ENCODE measurements at places on chromosomes 1 and 21.
A peak's percentile ranks its signal among the peaks of the same experiment; 100 is the strongest.

- no peak for DNase-seq
Observed at GRCh38 chr1:203325418-203326091, 20.2 kb downstream of the BTG2 start.

- no peak for DNase-seq
Observed at GRCh38 chr1:110636149-110636935, 30.2 kb upstream of the KCNA2 start.

- no peak for DNase-seq
Observed at GRCh38 chr1:21050031-21050430, 126.7 kb downstream of the EIF4G3 start.

- no peak for DNase-seq
Observed at GRCh38 chr1:218553197-218553596, 208.1 kb downstream of the TGFB2 start.

DNA sequence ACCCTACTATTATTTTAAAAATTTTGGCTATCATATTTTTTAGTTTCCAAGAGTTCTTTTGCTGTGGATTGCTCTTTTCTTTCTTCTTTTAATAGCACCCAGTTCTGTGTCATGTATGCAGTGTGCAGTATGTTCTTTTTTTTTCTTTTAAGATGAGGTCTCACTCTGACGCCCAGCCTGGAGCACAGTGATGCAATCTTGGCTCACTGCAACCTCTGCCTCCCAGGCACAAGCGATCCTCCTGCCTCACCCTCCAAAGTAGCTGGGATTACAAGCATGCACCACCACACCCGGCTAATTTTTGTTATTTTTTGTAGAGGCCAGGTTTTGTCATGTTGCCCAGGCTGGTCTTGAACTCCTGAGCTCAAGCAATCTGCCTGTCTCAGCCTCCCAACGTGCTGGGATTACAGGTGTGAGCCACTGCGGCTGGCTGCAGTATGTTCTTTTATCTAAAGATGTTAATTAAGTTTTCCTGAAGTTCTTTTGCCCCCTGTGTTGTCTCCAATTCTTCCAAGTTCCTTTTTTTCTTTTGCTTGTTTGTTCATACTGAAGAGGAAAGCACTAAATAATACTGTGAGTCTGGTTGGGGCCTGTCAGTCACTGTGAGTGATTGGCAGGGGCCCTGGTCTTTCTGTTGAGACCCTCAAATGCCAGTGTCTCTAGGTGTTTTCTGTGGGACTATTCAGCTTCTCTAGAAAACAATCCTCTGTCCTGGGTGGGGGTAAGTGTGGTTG lies 17.5 kb upstream of the TTC22 start:
- DNase-seq, result no peak

DNA sequence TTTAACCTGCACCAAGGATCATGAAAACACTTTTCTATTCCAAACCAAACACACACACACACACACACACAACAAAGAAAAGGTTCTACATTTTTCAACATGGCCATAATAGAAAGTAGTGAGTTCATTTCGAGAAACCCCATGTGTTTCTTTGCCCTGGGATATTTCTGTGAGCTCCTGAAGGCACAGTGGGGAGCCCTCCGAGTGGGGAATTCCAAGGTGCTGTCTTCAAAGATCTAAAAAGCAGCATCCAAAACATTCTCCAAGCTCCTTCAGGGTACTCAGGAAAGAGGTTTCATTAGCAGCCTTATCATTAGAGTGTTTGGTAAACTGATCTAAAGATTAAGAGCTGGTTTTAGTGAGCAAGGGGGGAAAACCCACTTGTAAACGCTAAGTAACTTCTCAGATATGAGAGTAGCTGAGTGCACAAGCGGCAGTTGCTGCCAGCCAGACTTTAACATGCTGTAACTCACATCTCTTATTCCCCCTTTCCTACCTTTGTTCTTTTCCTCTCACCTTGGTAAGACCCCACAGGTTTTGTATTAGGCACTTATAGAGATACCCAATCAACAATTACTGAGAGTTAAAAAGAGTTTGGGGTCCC lies 38.3 kb downstream of the ZC3H11B start:
- DNase-seq, result no peak

DNA sequence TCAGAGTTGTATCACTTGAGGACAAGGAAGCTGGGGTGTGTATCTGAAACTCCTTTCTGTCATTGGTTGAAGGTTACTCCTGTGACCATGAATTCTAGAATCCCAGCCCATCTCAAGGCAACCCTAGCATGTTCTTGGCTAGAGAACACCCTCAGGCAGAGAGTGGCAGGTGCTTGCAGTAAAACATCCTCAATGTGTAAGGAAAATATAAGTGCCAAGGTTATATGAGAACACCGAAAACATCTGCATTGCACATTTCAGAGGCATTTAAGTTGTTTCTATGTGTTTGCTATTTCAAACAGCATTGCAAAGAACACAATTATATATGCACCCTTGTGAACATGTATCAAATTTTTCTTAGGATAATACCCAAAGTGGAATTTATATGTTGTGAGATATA lies 471.9 kb downstream of the USP25 start:
- DNase-seq, result no peak

- DNase-seq, result no peak
Observed at GRCh38 chr1:57616921-57617320, 193.1 kb upstream of the DAB1 start.

DNA sequence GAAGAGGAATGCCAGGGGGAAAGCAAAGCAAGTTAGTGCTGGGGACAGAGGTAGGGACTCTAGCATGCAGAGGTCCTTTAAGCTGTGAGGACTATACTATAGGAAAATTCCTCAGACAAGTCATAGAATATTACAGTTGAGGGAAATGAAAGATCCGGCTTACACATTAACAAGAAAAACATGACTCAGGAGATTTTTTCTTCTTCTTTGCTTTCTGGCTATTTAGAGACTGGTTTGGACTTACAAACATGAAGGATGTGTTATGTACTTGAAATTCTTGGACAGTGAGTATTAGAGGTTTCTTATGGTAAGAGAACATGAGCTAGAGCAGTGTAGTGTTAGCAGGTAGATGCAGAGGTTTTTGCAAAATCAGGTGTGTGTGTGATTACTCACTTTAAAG lies 24.9 kb downstream of the USP25 start:
- DNase-seq, result no peak

GRCh38 chr1:184965439-184965838 lies 8.9 kb downstream of the NIBAN1 start:
- no peak for DNase-seq

GRCh38 chr21:38470755-38471154 lies 27.5 kb downstream of the ERG start:
- DNase-seq, result no peak

GRCh38 chr21:39208624-39209333 lies 25.5 kb upstream of the PSMG1 start:
- DNase-seq, result no peak

- no peak for DNase-seq
Observed at GRCh38 chr1:36934061-36934460, 100.3 kb downstream of the GRIK3 start.

DNA sequence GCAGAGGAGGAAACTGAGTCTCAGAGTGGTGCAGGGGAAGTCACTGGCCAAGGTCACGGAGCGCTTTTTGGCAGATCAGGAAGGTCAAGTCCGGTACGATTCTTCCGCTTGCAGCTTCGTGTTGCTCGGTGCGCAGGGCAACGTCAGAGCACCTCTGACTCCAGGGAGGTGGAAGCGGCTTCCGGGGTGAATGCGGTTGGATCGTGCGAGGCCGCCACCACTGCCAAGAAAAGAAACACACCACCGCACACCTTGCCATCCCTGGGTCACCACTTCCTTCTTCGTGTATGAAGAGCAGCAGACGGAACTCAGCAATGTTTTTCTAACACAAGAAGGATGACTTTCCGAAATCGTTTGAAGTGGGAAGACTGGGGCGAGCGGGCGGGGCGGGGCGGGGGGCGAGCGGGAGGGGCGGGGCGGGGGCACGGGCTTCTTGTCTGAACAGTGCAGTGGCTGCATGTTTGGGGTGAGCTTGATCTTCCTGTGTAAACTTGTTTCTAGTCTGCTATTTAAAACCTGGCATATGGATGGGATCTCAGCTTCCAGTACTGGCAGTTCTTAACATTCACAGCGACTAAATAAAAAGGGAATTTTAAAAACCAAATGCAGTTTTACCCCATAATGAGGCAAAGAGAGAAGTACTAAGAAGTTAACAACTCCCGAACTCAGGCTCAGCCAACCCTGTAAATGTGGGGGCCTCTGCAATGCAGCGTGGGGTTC lies 300.0 kb downstream of the RRAGC start:
- DNase-seq, result peak; percentile 41

- no peak for DNase-seq
Observed at GRCh38 chr1:69766431-69767180, 198.9 kb downstream of the LRRC7 start.

DNA sequence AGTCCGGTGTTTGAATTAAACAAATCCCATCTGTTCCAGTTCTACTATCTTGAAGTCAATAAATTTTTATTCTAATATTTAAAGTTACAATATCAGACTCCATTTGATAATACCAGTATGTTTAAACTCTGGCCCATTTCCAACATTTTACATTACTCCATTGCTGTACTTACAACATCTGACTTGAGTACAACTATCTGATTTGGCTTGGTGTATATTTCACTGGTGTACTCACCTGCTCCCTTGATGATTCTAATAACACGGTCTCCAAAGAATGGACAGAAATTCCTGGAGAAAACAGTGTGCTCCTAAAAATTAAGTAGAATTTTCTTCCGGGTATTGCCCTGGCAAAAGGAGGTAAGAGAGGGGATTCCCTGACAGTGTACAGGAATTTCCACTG lies 680.5 kb upstream of the ADAMTS5 start:
- DNase-seq, result no peak

DNA sequence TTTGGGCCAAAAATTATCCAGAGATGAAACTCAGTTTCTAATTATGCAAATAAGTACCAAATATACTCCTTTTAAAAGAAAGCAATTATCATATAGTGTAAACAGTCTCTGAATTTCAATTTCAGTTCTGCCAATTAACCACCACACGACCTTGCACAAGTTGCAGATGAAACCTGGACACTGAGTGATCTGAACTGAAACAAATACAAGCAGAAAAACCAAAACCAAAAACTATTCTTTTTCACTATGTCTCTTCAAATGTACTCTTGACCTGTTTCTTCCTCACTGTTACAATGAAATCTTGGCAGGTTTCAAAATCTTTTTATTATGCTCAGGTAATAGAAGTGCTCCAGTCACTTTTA lies 79.2 kb downstream of the TYW3 start:
- DNase-seq, result no peak

GRCh38 chr1:211606332-211606913 lies 27.5 kb upstream of the SLC30A1 start:
- DNase-seq, result no peak

DNA sequence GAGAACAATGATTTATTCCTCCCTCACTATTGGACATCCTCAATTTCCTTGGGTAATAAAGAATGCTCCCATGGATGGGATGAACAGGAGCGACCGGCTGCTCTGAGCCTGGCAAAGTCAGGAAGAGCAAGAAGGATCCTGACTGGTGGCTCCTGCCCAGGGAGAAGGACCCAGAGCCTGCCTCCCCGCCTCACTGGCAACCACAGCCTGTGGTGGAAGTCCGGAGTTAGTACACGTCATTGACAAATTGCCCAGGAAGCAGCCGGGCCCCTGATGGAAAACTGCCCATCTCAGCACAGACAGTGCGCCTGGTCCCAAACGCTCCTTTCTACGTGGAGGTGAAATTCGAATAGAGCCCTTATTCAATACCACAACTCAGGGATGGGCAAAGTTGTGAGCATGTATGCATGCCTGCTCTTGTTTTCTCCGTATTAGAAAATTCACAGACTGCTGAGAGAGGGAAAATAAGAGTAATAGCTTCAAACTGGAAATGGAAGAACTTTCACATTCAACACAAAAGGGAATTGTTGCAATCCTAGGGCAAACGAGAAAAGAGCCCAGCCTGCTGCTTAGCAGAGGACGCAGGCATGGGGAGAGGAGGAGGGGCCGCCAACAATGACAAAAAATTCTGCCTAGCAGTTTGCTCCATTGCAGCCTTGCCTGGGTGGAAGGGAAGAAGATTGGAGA lies 397.1 kb upstream of the VAMP3 start:
- DNase-seq, result no peak

DNA sequence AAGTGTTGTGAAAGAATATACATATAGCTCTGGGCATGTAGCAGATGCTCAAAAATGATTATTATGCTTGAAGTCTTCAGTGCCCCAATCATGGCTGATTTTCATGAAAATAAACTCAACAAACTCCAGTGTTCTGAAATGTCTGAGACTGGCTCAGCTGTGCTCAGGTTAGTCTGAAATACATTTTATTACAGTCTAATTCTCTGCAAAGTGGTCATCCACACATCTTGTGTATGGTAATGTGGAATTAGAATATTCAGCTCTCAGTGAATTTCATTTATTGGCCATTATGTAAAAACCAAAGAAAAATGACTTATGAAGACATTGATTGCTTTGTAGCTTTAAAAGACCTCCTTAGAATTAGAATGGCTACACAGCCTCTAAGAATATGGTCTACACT lies 109.9 kb downstream of the DISC1 start:
- DNase-seq, result no peak

- DNase-seq, result no peak
Observed at GRCh38 chr1:213884402-213884801, 103.4 kb upstream of the PROX1 start.

- DNase-seq, result peak; percentile 19
Observed at GRCh38 chr1:54121482-54122134, 31.2 kb downstream of the CDCP2 start.

GRCh38 chr1:74083128-74083527 lies 114.8 kb downstream of the LRRIQ3 start:
- no peak for DNase-seq

DNA sequence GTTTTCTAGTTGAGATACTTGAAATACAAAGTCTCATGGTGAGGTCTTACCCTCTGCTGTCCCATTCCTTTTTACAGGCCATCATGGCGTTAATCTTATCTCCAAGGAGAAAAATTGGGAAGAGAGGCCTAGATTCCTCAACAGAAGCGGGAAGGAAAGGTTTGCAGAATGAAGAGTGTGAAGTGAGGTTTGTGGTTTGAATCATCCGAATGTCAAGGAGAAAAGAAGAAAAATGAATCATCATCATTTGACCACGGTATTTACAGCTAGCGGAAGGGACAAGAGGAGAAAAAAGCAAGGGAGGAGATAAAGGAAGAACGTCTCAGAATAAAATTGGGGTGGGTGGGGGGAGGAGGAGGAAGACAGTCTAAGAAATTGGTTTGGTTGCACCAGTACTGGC lies 935 bp upstream of the COG2 start:
- DNase-seq, result no peak

- DNase-seq, result no peak
Observed at GRCh38 chr1:21592086-21592865, 76.9 kb downstream of the RAP1GAP start.

DNA sequence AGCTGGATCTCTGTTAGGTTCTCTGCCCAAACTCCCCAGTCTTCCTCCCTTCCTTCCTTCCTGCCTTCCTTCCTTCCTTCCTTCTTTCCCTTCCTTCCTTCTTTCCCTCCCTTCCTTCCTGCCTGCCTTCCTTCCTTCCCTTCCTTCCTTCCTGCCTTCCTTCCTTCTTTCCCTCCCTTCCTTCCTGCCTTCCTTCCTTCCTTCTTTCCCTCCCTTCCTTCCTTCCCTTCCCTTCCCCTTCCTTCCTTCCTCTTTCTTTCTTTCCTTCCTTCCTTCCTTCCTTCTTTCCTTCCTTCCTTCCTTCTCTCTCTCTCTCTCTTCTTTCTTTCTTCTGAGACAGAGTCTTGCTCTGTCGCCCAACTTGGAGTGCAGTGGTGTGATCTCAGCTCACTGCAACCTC lies 8.7 kb upstream of the LSM10 start:
- no peak for DNase-seq

GRCh38 chr1:116853680-116854402 lies 55.9 kb upstream of the PTGFRN start:
- no peak for DNase-seq

Data from stimulated activated CD8-positive, alpha-beta memory T cell treated with anti-CD3 and anti-CD28 coated beads, Interleukin-4, amount 100 ng/mL, for 4 hours (primary cell).